ENCODE measurements at places on chromosomes 7 and 10.

DNA sequence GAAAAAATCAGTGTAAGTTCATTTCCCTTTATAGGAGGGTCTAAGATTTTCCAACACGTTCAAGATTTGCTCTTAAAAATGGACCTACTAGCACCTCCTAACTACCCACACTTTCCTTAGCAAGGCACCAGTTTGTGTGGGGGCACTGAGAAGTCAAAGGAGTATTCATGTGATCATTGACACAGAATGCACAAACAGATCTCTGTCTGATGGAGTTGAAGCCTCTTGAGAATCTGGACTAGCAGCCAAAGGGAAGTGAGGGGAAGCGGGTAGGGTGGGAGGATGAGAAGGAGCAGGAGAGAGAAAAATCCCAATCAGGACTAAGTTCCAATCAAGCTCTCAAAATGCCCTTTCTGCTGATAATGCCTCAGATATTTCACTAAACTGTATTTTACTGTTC lies 4.1 kb downstream of the MMS19 start:
- no peak for DNase-seq

- DNase-seq: no peak
Observed at GRCh38 chr7:38300175-38300574, 26.7 kb upstream of the TARP start.

GRCh38 chr7:99121496-99122021 lies 22.3 kb downstream of the SMURF1 start:
- DNase-seq: no peak

DNA sequence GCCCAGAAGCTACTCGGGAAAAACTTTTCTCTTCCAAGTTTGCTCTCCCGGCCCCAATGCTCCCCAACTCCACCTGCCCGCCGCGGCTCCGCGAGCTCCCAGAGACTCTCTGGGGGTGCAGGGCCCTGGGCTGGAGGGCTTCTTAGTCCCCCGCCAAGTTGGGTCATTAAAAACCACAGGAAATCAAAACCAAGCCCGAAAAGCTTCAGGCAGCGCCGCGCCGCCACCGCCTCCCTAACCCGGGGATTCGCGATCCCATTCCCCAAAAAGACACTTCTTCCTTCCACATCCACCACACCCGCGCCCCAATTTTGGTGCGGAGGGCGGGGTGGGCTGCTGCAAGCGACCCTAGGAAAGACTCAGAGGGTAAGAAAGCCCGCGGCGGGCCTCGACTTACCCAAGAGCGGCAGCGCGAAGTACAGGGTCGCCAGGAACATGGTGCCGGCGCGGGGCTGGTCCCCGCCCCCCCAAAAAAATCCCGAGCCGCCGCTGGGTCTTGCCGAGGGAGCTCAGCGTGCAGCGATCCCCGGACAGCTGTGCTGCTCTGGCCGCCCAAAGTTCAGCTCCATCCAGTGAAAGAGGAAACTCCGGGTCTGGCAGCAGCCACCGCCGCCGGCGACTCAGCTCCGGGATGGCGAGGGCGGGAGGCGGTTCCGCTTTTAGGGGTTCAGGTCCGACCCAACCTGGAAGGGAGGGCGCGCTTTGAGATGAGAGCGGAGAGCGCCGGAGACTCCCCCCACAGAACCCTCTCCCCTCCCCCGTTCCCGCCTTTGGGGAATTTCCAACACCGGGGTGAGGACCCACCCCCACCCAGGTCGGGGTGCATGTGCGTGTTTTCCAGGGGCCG lies 1.2 kb downstream of the GFRA1 start:
- DNase-seq: no peak

DNA sequence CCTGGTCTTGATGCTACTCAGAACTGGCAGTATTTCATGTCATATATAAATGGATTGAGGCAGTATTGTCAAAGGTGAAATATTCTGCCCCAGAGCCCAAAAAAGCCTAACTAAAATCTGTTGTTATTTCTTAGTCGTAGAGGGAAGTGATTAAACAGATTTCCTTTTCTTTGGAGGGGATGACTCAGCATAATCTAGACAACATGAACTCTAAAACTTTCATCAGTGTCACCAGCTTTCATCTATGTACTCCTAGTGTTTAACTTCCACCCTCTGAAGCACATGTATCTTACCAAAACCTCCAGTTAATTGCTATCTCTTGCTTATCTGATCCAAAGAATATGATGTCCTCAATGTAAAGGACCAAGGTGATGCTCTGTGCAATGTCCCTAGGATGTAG lies 97.1 kb upstream of the ARID5B start:
- DNase-seq: no peak

GRCh38 chr7:136325027-136325426 lies 347.9 kb upstream of the MTPN start:
- no peak for DNase-seq

- DNase-seq: no peak
Observed at GRCh38 chr10:129056734-129057689, 410.0 kb upstream of the MGMT start.

DNA sequence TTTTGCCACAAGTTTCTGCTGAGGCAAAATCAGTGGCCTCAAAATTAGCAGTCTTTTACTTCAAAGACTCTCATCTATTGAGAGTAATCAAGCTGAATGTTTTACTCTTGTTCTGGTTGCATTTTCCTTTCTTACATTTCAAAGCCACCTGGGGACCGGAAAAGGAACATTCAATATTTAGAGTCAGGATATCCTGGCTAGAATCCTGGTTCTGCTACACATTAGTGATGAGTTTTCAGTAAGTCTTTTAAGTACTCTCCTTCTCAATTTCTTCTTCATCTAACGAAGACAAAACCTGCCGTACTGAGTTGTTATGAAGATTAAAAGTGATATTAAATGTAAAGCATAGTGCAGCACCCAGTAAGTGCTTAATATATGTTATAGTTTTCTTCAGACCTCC lies 52.5 kb downstream of the LAMB4 start:
- DNase-seq: no peak

DNA sequence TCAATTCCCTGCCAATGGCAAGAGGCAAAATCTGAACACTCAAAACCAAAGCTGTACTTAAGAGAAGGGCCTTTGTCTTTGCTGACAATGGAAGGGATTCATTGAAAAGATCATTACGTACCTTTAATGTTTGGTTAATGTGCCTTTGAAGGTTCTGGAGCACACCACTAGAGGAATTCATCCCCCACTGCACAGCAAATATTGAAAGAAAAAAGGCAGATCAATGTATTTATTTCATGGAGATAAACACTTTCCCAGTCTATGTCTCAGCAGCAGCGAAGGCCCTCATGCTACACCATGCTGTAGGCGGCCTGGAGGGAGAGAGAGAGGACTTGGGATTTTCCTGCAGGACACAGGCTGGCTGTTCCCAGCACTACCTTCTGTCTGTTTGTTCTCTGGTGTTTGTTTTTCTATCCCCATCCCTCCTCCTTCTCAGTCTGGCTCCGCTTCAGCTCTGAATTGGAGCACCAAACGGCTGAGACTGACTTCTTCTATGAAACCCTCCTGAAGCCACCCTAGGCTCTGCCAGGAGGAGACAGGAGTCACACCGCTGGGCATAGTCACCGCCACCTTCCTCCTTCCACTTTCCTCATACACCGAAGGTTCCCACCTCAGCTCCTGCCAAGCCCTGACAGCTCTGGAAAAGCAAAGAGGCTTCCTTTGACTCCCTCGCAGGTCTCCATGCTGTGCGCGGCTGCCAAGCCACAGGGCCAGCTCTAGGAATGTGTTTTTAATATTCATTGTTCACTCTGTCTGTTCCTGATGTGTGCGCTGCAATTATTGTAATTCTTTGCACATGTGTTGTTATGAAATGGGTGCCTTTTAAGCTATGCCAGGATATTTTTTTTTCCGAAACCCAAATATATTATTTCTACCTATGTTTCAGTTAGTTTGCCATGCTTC lies 301.5 kb downstream of the FZD1 start:
- DNase-seq: no peak

GRCh38 chr10:122013311-122013780 lies 24.4 kb downstream of the TACC2 start:
- DNase-seq: no peak

- DNase-seq: no peak
Observed at GRCh38 chr10:69091143-69091651, 3.3 kb downstream of the SRGN start.

DNA sequence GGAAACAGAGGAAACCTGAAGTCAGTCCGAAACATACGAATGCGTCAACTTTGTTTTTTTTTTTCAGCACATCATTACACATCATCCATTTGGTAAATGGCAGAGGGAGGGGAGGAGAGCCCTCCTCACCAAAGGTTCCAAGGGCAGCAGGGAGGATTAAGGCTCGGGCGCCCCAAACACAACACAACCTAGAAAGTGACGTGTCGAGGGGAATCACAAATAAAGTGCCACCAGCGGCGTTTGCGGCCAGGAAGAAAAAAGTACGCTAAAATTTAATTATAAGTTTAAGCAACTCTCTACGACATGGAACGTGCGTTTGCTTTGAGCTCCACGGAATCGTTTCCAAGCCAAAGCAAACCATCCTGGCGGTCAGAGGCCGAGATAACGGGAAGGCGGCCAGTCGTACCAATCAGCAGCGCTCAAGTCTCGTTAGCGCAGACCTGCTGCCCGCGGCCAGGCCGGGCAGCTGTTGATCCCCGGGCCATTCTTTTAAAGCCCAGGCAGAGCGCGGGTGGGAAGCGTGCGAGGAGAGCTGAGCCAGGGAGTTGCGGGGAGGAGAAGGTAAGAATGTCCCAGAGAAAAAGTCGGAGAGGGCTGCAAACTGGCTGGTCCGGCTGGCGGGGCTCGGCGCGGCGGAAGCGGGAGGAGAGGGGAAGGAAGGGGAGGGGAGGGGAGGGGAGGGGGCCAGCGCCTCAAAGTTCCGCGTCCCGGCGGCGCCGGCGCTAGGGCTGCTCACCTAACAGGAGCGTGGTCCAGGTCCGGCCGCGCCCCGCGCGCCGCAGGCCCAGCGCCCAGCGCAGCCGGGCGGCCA lies 719 bp downstream of the DPY19L1 start:
- peak; percentile 67 for DNase-seq

DNA sequence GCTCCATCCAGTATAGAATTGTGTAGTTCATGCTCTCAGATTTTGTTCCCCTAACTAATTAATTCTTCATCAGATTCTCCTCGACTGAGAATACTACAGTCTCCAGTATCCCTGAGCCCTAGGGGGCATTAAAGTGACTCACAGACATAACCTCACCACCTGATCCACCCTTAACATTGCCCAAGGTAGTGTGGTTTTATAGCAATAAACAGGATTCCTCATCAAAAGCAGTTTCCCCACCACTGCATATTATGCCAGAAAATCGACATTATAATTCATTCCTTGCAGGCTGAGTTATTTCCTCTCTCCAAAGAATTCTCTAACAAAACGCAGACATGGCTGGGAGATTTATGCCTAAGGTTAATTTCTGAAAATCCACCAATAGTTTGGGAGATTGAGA lies 1402.5 kb upstream of the CELF2 start:
- DNase-seq: no peak

GRCh38 chr7:78326876-78327275 lies 528.3 kb downstream of the PHTF2 start:
- DNase-seq: no peak

GRCh38 chr7:69749372-69749979 lies 151.2 kb downstream of the AUTS2 start:
- DNase-seq: no peak

- no peak for DNase-seq
Observed at GRCh38 chr7:149859876-149860275, 13.9 kb upstream of the ATP6V0E2 start.

- DNase-seq: no peak
Observed at GRCh38 chr10:69712342-69712741, 82.3 kb downstream of the FAM241B start.

DNA sequence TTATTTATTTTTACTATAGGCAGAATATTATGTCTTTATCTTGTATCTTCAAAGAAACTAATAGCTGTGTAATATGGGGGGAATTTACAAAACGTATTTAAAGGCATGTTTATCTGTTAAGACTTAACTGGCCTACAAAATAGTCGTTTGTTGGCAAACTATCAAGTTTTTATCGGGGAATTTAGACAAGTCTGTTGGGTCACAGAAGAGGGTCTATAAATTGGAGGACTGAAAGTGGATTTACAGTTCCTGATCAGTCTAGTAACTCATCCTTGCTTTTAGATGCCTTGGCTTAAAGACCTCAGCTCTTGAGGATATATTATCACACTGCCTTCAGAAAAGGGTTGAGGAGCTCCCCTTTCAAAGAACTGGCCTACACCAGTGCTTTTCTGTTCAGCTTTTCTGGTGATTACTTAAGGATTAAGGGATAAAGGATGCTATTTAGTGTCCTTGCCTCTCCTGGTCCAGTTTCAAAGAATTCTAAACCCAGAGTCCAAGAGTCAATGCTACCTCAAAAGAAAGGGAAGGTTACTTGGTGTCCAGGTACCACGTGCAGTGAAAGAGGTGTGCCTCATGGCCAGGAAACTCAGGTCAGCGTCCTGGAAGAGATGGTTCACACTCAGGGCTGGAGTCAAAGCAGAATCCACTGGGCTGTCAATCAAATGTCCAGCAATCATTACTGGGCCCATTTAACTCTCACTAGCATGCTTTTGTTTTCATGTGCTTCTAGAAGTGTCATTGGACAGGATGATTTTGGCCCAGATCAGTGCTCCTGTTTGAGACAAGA lies 42.9 kb upstream of the ABI1 start:
- DNase-seq: no peak

DNA sequence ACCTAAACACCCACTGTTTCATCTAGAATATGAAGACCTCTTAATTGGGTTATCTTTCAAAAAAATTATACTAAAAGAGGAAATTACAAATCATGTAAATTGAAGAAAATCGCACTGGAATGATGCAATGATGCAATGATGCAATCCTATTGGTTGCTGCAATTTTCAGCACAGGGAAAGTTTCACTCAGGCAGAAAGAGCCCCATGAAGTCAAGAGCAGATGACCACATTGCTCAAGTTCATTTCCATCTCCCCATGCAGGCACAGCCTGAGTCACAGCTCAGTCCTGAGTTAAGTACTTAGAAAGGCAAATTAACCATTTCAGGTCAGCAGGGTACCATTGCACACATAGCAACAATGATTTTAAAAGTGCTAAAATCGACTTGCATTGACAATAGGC lies 180.3 kb upstream of the MYO3A start:
- no peak for DNase-seq

- DNase-seq: no peak
Observed at GRCh38 chr10:78426181-78426580, 392.5 kb downstream of the RPS24 start.

DNA sequence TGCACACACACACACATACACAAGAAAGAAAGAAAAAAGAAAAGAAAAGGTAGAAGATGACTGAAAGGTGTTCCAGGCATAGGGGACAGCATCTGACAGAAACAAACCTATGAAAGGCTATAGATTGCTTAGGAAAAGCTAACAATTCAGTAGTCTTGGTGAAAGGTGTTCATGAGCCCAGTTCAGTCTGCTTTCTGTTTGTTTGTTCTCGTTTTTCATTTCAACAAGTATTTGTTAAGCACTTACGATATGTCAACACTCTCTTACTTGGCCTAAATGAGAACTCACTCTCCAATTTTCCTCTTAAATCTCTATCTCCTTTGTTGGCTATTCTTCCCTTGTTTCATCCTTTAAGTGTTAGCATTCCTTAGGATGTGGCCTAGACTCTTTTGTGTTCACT lies 133.2 kb downstream of the GRM8 start:
- DNase-seq: no peak
